ENCODE measurements at places on chromosomes 4 and X. TPM values are rescaled to one million over a fixed set of nuclear protein-coding genes. Genes with fewer than 3 reads are reported as not detected.

The SLC10A7 gene
- 11.1 TPM for total RNA-seq

The RXFP1 gene
- total RNA-seq, result 0.32 TPM

The EPGN gene
- 0.24 TPM for total RNA-seq

The CTAG1B gene
- total RNA-seq, result not detected

The PWWP3B gene
- 5.2 TPM for total RNA-seq

DNA sequence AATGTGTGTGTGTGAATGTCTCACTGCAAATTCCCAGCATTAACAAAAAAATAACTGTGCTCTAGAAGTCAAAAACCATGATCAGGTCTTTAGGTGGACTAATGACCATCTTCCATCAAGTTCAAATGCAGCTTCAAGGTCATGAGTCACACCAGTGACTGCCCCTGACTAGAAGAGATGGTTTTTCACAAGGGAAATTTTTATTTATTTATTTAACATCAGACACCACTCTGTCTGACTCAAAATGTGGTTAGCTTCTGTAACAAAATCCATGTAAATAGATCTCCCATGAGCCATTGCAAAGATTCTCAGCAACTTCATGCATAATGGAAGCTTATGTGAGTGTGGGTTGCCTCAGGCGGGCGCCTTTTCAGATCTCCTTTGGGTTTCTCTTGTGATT, 219.2 kb downstream of the KIT start:
- DNase-seq, result no peak

- no peak for DNase-seq
These were observed 281.8 kb downstream of the RAPGEF2 start for GRCh38 chr4:159384632-159385031.

GRCh38 chr4:182880387-182881356, 36.5 kb downstream of the DCTD start:
- DNase-seq, result no peak

DNA sequence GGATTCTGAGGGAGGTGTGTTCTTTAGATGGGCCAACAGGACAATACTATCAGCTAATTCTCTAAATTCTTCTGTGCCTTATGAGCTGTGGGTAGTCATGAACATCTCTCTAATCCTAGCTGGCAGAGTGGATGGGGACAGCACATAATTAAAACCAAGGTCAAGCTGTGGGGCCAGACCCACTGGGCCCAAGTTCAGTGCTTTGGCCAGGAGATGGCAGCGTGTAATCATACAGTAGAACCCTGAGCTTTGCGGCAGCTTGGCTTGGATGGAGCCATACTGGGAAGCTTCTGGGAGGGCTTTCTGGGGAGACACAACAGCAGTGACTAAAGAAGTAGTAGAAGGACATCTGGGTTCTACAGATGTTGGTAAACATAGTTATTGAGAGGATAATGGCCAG, 140.3 kb upstream of the CXCL13 start:
- DNase-seq, result no peak

- no peak for DNase-seq
These were observed 326.4 kb downstream of the EVC2 start for GRCh38 chr4:5381961-5382441.

DNA sequence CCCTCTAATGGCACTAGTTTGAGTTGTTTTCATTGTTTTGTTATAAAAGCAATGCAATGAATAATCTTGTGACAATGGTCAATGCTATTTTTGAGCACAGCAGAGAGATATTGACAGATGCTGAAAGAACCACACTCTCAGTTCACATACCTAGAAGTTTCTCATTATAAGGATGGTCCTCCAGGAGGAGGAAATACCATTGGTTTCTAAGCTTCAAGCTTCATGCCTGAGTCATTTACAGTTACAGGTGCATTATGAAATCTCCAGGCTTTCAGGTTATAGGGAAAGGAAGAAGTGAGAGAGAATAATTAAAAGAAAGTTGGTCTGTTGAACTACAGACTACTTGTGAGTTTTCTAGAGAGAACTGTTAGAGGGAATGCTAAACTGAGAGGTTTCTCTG, 75.3 kb downstream of the PWWP3B start:
- no peak for DNase-seq

DNA sequence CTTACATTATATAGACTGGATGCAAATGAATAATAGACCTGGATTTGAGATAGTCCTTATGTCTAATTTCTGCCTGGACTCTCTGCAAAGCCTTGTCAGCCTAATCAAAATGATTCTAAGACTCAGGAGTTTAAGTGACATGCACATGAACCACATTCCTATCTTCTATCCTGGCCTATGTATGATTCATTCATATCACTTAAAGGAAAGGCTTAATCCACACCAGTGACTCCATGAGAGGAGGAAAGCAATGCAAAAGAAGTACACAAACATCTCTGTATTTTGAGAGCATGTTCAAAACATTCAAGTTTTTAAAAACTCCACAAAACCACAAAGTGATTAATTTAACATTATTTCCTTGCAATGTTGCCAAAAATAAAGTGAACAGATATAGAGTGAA, 14.6 kb downstream of the AMOT start:
- no peak for DNase-seq

DNA sequence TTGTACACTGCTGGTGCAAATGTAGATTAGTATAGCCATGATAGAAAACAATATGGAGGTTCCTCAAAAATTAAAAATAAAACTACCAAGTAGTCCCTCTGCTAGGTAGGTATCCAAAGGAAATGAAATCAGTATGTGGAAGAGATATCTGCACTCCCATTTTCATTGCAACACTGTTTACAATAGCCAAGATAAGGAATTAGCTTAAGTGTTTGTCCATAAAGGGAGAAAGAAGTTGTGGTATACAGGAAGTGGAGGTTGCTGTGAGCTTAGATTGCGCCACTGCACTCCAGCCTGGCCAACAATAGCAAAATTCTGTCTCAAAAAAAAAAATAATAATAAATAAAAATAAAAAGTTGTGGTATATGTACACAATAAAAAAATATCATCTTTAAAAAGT, 325.0 kb upstream of the EMCN start:
- DNase-seq, result no peak

DNA sequence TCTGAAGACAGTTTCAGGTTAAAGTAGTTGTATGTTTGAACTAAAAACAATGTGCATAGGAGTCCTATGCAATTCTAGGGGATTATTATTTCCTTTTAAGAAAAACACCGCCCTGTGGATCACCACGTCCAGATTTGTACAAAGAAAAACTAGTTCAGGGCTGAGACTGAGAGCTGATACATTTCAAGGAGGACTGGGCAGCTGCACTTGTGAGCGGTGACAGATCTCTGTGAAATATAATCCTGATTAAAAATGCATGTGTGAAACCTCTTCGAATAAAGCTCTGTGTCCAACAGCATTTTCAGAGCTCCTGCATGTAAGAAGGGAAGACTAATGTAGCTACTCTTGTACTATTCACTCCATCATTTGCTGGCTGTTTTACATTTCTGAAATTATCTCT, 365.8 kb upstream of the PITX2 start:
- no peak for DNase-seq
